ENCODE measurements at places on chromosomes 13 and 19.

- no peak for DNase-seq
Measured at GRCh38 chr19:1271528-1272422, 2.6 kb downstream of the CIRBP start.

DNA sequence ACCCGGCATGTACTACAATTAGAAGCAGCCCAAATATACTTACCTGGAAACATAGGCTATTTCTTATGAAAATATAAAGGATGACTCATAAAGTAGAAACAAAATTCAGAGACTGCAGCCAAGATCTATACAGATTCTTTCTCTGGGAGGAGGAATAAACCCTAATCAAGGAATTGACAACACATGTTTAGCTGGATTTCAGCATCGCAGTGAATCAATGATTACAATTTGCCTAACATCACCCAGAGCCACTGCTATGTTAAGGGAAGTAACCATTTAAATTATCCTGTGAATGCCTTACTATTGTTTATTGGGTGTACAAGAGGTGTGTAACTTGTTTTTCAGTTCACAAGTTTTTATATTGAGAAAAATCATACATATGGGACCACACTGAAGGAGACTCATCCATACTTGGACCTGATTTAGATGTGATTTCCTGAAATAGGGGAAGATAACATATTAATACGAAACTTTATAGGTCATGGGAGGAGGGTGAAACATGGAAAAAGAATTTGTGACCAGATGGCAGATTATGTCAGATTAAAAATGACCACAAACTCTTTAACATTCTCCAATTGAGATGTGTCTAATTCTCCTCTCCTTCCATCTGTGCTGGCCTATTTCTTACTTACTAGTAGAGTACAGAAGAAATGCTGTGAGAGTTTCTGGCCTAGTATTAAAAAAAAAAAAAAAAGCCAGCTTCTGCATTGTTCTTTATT, 1168.4 kb downstream of the SLITRK1 start:
- no peak for DNase-seq

DNA sequence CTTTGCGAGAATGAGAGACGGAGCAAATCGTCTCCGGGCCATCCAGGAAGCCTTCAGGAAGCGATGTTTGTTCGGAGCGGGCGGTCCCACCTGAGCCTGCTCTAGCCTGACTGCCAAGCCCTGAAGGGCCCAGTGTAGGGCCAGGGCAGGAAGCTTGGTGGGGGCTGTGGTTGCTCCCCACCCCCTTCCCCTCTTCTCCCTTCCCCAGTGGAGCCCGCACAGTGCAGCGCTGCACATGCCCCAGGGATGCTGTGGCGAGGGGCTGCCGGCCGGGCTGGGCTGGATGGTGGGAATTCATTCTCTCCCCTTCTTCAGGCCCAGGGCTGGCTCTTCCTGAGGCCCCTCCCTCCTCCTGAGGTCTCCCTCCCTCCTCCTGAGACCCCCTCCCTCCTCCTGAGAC, 7.1 kb upstream of the GRTP1 start:
- no peak for DNase-seq

GRCh38 chr19:5844456-5845433, 5.2 kb upstream of the FUT6 start:
- no peak for DNase-seq

DNA sequence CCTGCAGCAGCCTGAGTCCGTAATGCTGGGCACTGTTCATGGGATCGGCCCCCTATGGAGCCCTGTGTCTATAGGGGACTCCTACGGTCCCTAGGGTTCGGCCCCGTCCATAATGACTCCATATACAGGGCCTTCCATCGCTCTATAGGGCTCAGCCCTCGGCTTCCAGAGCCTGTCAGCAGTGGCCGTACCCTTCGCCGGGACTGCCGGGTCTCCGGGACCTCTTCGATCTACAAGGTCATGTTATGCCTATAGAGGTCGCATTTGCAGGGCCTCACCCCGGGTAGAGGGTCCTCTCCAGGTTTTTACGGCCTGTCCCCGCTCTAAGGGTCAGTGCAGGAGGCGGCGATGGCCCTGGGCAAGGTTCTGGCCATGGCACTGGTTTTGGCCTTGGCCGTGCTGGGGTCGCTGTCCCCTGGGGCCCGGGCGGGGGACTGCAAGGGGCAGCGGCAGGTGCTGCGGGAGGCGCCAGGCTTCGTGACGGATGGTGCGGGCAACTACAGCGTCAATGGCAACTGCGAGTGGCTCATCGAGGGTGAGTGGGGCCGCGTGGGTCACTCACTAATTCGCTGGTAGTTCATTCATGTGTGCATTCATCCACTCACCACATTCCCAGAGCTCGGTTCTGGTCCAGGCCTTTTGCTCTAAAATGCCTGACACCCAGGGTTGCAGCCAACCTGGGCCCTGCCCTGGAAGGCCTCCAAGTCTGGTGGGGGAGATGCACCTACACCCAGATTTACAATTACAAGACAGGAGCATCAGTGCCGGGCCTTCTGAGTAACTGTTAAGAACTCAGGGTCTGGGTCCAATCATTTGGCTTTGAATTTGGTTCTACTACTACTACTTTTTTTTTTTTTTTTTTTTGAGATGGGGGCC, 699 bp downstream of the MEGF8 start:
- DNase-seq: peak; percentile 26

GRCh38 chr13:104140552-104140951, 1074.3 kb upstream of the SLC10A2 start:
- no peak for DNase-seq

DNA sequence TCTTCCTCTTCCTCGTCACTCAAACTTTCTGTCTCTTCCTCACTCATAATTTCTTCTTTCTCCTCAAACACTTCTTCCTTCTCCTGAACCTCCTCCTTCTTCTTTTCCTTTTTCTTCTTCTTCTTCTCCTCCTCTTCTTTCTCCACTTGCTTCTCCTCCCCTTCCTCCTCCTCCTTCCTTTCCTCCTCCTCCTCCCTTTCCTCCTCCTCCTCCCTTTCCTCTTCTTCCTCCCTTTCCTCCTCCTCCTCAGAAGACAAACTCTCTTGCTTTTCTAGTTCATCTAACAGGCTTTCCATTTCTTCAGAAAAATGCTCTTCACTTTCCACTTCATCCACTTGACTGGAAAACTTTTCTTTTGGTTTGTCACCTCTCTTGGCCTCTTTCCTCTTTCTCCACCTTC, 19.8 kb downstream of the WDR87 start:
- DNase-seq: no peak

DNA sequence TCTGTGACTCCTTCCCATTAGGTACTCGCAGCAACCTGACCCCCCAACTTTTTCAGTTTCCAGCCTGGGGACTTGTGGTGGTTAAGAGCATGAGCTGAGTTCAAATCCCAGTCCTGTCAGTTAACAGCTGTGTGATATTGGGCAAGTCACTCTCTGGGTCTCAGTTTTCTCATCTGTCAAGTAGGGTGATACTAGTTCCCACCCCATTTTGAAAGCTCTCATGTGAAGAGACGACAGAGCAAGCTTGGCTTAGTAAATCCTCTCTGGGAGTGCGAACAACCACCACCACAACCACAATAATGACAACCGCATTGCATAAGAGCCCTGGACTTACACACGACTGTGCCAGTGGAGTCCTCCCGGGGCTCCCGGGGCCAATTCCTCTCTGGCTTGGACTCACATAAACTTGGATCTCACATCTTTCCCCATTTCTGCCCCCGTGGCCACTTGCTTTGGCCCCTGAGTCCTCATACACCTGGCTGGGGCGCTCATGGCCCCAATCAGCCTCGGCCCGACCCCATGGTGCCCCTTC, 454 bp downstream of the BLVRB start:
- DNase-seq: no peak

DNA sequence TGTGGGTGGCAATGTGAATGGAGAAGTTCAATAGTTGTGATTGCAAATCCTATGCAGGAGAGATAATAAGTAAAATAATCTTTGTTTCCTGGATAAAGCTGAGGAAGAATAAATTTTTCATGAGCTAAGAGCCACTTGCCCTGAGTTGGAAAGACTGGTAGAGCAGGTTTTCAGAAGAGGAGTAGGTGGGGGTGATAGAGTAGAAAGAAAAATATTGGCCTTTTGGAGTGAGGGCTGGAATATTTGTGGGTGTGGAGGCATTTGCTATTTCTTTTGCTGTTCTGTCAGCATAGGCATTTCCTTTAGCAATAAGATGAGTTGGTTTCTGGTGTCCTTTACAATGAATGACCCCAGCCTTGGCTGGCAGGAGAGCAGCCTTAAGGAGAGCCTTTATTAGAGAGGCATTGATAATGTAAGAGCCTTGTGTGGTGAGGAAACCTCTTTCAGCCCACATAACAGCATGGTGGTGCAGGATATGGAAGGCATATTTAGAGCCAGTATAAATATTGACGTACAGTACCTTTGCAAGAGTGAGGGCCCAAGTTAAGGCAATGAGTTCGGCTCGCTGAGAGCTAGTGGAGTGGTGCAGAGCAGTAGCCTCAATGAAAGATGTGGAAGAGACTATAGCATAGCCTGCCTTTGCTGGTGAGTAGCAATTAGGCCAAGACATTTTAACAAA, 11.6 kb upstream of the ZNF431 start:
- DNase-seq: no peak

GRCh38 chr13:43074824-43075510, 51.6 kb downstream of the DNAJC15 start:
- no peak for DNase-seq

- no peak for DNase-seq
Measured at GRCh38 chr13:32473650-32474049, 45.7 kb upstream of the N4BP2L1 start.

DNA sequence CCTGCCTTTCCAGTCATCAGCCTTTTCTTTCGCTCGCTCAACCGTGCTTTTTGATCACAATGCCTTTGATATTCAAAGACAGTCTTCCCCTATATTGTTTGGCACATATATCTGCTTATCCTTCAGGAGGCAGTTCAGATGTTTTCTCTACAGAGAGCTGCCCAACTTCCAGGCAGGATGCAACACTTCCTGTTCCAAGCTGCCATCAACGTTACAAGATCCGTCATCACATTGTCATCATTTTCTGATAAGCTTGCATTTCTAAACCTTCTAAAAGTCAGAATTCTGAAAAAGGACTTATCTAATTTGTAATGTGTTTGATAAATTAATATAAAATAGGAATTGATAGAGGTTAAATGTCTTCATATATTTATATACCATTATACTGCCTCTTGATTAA, 574.2 kb downstream of the TBC1D4 start:
- DNase-seq: no peak

DNA sequence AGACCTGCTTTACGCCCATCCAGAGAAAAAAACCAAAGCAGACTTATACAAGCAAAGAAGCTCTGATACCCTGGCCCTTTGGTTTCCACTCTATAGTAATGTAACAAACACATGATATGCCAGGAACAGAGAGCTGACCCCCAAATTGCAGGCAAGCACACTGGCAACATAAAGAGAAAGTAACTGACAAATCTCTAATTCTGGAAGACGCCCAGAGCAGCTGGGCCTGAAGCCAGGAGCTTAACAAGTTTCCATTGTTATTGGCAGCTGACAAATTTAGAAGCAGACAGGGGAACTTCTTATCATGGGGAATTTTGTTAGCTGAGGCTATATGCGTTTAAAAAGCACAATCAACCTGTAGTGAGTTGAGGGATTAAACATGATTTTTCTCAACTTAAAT, 158.0 kb downstream of the DLEU7 start:
- no peak for DNase-seq

DNA sequence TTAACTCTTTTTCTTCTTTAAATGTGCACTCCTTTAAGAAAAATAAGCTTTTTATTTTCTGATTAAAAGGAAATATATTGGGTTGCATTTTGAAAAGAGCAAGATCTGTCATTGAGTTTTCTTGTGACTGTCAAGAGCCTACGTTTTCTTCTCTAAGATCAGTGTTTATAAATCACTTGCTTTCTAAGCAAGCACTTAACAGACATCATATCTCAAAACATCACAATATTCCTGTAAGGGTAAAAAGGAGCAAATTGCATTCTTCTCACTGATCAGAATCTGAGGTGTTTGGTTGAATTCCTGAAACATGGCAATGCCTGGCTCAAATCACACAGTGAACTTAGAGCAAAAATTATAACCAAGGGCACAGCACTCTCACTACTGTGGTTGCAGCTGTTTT, 231.3 kb downstream of the PCDH17 start:
- DNase-seq: no peak

- DNase-seq: no peak
Measured at GRCh38 chr19:42652021-42652420, 57.3 kb upstream of the CEACAM8 start.

- peak; percentile 62 for DNase-seq
Measured at GRCh38 chr19:10431943-10432735, 11.8 kb downstream of the PDE4A start.

DNA sequence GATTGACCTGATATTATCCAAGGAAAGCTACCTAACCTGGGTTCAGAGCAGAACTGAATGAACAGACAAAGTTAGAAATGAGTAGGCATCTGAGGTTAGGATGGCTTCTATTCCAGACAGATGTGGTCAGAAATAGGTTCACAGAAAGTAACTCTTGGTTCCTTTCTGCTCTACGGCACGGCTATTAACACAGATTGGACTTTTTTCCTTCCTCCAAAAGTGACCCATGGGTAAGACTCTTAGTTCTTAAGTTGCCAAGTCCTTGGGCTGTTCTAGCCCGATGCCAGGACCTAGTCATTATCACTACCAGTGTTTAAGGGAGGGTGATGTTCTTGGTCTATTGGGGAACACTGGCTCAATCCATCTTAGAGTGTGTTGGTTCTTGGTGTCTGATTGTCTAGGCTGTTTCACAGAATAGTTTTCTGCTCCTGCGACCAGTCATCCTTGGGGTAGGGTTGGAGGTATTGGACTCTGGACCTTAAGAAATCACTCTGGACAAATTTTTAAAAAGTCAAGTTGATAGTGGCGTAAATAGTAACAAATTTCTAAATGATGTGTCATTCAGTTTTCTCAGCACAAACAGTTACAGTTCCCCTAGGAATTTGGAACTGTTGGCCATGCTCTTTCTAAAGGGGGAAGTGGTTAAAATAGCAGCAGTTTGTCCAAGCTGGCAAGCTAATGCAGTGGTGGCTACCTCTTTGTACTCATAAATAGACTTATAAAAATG, 60.1 kb upstream of the MYCBP2 start:
- DNase-seq: no peak

DNA sequence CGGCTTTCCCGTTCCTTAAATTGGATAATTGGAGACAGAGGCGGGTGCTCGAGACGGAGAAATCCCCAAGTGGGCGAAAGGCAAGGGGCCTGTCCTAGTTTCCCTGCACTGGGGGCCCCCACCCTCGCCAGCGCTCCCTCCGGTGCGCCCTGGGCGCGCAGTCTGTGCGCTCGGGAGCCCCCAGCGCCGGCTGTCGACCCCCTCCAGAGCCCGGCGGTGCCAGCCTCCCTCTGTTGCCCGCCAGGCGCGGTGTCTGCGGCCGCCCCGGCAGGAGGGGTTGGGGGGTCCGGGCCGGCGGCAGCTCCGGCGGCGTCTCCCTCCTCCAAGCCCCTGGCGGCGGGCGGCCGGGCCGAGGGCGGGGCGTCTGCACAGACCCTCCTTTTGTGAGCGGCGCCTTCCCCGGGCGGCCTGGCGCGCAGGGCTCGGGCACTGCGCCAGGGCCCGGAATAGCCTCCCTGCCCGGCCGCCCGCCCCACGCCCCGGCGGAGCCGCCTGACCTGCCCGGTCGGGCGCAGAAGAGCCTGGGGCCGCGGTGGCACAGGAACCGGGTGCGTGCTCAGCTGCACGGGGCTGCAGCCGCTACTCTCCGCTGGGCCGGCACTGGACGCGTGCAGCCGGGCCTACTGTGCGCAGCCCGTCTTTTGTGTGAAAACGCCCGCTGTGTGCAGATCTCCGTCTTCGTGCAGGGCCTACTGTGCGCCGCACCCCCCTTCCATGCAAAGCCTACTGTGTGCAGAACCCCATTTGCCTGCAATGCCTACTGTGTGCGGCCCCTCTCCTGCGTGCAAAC, 13.2 kb downstream of the GADD45B start:
- DNase-seq: peak; percentile 11
